ENCODE measurements at places on chromosomes 1 and 21.

GRCh38 chr1:93604411-93604810 lies 77.2 kb downstream of the BCAR3 start:
- no peak for DNase-seq

DNA sequence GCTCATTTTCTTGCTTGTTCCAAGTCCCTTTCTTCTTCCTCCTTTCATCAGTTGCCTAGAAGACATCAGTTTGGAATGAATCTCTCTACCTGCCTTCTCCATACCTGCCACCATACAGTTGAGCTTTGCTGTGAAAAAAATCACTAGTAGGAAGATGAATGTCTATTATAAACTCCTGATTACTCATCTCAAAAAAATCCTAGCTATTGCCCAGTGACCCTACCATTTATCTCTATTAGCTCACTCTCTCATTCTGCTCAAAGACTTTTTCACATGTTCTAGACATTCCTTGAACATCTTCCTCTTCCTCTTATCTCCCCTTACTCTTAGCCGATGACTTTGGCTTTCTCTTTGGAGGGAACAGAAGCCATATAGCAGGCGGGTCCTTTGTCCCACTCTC lies 49.7 kb upstream of the HMGB4 start:
- DNase-seq, result no peak

DNA sequence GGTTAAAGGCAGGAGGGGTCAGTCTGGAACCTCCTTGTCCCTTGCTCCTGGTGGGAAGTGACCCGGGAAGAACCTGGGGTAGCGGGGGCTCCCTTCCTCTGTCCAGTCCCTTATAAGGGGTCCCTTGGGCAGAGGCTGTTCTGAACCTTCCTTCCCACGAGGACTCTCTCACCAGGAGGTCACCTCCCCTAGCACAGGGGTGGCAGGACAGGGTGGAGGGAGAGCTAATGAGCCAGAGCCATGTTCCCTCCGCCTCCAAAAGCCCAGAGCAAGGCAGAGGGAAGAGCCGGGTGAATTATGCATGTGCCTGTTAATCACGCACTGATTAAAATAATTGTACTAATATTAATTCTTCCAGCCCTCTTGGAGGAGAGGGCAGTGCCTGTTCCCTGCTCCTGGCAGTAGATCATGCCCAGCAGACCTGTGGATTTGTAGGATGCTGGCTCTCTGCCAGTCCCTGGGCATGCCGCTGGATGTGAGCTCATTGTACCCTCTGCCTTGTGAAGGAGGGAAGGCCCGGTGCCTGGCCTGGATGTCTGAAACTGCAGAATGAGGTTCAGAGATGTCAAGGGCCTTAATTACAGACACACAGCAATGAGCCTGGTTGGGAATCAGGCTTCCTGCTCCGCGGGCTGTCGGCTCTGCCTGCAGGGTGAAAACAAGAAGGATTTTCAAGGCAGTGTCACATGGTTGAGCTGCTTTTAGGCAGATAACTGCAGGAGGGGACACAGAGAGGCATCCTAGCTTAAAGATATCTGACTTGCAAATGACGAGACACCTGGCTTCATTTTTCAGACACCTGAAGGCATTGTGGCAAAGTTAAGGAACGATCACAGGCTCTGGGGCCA lies 68.2 kb downstream of the IGSF21 start:
- no peak for DNase-seq

DNA sequence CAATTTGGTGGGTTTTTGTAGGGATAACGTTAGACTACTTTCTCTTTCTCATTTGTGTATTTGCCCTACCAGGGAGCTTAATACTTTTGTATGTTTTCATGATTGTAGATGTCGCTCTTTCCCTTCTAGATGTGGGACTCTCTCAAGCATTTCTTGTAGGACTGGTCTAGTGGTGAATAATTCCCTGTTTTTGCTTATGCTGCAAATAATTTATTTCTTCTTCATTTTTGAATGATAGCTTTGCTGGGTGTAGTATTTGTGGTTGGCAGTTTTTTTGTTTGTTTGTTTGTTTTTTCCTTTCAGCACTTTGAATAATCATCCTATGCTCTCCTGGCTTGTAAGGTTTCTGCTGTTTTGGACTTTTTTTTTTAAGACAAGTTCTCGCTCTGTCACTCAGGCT lies 22.5 kb upstream of the TTC22 start:
- DNase-seq, result no peak

DNA sequence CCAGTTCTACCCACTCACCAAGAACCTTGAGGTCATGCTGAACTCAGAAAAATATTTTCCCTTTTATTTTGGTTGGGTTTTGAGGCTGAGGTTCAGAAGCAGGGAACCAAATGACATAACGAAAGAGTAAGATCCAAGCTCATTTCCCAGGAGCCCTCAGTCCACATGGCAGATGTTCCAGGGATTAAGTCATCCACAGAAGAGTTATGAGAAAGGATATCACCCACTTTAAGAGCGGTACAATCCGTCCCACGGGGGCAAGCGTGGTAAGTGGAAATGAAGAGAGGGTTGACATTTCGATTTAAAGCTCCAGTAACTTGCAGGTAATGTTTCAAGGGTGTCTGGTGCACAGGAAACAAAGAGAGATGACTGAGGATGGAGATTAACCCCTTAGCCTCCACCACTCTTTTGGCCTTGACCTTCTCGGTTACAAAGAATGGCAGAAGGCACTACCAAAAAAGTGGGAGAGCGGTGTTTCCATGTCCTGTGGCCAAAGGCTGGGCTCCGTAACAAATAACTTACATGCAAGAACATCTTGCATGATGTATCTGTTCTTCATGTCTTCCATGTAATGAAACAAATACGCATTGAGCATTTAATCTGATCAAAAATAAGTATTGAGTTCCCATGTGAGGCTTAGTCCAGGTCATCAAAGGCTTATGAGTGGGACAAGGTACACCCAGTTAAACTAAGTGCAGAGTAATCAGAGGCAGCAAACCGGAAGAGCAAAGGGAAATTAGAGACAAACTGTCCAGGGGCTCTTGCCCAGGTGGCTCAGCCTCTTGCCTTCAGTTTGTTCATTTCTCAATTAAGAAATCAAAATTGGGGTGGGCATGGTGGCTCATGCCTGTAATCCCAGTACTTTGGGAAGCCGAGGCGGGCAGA lies 241.4 kb downstream of the TOMM20 start:
- DNase-seq, result no peak

DNA sequence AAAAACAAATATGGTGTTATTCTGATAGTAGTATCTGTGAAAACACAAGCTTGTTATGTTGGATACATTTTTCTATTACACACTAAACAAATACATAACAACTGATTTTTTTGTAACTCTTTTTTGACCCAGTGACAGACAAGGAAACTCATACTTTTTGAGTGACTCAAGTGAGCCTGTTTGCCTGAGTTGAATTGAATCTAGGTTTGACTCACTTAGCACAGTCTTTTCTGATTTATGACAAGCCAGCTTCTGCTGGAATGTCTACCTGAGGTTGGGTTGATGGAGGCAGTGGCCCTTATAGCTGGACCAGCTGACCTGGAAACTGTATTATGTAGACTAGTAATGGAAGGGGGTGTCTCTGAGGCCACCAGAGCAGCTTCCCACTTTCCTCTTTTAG lies 4.2 kb upstream of the CLCA4 start:
- no peak for DNase-seq

GRCh38 chr21:35019631-35020032 lies 29.5 kb downstream of the RUNX1 start:
- DNase-seq, result no peak

GRCh38 chr21:16342932-16343331 lies 613.1 kb downstream of the USP25 start:
- no peak for DNase-seq

DNA sequence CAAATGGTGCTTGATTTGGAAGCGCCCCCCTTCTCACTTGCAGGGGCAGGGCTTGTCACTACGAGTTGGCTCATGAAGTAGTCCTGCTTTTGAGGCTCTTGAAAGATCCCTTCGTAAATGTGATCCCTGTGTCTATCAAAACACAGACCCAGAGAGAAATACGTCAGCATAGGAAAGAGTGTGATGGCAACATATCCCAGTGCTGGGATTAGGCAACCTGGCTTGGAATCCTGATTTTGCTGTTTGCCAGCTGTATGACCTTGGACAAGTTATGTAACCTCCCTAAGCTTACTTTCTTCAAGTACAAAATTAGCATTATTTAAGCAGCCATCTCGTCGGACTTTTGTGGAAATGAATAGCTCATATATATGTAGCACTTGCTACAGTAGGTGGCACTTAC lies 228.4 kb downstream of the ATG4C start:
- no peak for DNase-seq

GRCh38 chr1:61851849-61852669 lies 109.8 kb downstream of the PATJ start:
- DNase-seq, result no peak

DNA sequence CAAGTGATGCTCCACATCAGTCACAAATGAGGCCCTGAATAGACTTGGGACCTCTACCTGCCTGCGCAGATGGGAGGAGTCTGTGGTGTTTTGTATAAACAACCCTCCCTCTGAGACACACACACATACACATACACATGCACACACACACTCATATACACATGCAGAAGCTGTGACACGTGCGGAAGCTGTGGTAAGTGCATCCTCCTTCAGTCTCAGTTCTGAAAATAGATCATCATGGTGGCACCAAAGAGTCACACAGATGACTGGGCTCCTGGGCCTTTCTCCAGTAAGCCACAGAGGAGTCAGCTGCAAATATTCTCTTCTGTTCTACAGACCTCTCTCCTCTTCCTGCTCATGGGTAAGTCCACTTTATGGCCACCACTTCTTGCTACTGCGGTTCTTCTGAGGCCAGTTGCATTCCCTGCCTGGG lies at the start of gene LY9:
Gene LY9 (plus strand): TSS at position 224 of the 433 bp plus-strand sequence. CDS start 14 bp downstream, at position 238.
- peak; percentile 52 for DNase-seq

DNA sequence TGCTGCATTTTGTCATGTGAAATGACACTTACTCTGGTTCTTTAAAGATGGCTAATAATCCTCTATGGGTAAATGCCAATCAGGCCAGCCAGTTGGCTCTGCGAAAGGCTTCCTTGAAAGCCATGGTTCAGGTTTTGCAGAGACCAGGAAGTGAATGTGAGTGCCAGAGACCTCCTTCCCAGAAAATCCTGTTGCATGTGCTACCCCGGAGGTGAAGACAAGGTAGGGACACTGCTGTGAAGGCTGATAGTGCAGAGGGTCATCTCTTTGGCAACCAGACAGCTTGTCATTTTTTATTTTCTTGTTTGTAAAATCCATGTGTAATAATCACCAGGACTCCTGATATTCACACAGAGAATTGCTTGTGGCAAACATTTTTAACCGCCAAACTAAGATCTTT lies 18.7 kb downstream of the LRRC8D start:
- no peak for DNase-seq

DNA sequence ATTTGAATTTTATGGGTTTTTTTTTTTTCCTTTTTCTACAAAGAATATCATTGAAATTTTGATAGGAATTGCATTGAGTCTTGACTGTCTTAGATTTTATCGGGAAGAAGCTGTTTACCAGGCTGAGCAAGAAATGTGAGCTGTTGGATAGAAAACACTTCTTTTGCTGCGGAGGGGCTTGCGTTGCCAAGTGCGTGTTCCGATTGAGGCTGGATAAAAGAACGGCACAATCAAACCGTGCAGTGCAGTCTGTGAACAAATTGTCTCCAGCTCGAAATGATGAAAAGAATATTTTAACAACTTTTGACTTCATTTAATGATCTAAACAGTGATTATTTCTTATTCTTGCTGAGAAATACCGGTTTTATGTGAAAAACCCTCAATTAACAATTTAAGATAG lies 149.4 kb downstream of the RYR2 start:
- no peak for DNase-seq
